Epithelial cell of esophagus (primary cell): ENCODE measurements at places on chromosomes 11 and 22.

DNA sequence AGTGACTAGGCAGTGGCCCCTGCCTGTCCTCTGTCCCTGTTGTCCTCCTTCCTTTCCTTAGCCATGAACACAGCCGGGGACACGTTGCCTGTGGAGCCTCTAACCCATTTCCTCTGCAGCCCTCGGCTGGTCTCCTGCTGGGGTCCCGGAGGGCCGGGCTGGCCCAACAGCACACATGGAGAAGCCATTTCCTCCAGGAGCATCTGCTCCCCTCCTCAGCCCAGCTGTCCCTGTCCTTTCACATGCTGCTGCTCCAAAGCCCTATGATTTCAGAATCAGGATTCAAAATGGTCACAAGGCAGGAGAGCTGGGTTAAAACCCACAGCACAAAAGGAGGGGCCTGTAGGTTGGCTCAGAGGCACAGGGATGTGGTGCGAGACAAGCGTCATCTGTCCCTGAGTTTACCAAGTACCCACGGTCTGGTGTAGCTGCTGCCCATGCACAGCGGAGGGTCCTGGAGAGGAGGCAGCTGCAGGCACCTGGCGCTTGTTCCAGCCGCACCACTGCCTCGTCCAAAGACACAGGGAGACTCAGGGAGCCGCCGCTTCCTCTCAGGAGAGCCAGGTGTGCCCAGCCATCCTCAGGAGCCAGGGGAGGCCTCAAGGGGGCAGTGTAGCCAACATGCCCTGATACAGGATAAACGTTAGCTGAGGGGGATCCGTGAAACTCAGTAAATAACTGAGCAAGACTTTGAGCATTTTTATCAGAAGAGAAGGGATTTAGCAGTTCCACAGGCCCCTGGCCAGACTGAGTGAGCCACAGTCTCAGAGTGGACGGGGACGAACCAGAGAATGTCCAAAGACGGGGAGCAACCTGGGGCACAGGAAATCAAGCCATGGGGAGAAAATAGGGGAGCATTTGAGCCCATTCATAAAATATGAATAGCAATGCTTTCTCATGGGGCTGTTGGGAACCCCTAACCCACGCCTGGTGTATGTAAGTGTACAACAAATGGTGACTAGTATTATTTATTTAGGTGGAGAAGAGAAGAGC lies 3.9 kb upstream of the VSIG10L2 start:
- DNase-seq, result peak; percentile 57

- no peak for DNase-seq
These were observed 27.8 kb downstream of the LRP5 start for GRCh38 chr11:68340003-68340767.

DNA sequence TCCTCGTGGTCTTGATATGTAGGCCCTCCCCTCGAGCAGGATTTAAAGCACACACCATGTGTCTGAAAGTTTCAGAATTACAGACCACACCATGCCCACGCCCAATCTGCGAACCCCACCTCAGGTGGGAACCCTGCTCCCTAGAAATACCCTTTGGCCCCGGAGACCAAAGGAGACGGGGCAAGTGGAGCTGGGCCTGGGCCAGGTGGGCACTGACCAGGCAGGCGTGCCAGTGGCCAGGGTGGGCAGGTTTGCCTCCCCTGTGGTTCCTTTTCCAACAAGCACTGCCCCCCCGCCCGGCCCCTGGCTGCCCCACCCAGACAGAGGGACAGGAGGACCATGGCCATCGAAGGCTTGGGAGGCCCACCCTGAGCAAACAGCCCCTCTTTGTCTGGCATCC lies 400.4 kb downstream of the TBC1D22A start:
- DNase-seq, result no peak

GRCh38 chr11:113942256-113942655 lies 32.7 kb upstream of the HTR3A start:
- DNase-seq, result no peak

DNA sequence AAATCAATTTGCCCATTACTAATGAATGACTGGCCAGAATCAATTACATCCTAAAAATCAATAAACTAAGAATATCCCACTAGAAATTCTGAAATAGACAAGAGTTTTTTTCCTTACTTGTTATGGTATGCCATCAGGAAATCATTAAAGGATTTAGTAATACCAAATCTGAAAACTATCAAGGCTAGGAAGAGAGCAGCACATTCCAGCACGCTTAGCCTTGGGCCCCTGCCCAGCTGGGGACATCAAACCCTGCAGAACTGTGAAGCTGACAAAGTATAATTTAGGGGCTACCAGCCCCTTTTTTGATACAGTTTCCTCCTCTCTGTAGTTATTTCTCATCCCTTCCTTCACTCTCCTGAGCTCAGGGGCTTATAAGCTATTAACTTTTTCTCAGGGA lies 247.8 kb upstream of the ZC3H12C start:
- no peak for DNase-seq

DNA sequence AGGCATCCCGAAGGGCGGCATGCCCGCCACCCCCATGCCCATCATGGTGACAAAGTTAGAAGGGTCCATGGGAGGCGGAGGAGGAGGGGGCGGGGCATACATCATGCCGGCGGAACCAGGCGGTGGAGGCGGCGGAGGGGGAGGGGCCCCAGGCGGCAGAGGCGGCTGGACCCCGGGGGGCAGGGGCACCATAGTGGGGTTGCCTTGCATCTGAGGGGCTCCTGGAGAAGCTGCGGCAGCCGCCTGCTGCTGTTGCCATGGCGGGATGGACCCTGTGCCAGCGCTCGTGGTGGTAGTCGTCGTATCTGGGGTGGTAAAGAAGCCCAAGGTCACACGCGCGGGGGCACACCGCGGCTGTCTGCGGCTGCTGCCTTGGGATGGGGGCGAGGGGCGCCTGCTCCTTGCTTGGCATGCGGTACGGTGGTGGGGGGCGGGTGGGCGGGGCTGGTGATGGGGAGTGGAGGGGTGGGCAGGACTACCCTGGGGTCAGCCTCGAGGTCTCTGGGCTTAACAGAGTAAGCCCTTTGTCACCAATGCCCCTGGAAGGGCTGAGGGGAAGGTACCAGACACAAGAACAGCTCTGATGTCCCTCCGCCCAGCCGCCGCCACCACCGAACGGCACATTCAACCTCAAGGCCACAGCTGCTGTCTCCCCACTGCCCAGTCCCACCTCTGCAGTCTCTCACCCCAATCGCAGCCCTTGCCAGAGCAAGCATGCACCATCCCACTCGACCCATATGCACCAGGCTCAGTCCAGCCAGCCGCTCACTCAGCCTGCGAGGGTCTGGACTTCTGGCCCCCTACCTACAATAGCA lies 6.3 kb upstream of the PYGM start:
- DNase-seq, result no peak

- DNase-seq, result peak; percentile 51
These were observed 729.0 kb downstream of the FAM181B start for GRCh38 chr11:82004537-82005213.

DNA sequence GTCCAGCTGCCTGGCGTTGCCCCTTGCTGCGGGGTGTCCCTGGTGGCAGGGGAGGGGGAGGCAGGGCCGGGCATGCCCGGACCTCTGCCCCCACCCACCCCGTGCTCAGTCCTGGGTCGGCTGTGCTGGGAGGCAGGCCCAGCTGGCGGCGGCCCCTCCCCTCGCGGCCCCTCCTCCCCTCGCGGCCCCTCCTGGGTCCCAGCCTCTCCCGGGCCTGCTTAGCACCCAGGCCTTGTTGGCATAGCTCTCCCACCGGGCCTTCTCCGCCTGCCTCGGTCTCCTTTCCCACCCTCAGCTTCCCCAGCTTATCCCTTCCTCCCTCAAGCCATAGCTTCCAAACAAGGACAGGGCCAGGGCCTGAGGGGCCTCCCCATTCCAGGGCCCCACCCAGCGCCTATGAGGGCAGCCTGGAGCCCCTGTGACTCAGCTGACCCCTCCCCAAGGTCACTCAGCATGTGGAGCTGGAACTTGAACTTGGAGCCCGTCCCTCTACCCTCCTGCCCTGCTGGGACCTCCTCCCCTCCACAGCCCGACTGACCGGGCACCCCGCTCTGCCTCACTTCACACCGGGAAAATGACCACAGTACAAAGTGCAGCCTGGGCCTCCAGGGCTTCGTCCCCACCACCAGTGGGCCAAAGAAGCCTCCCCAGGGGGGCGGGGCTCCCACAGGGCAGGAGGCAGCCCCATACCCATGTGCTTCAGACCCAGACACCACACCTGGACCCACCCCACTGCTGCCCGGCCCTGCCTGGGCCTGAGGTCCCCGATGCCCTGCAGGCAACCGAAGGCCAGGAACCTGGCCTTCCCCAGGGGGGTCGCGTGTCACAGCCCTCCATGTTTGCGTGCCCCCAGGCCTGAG lies 1.2 kb downstream of the EPS8L2 start:
- DNase-seq, result peak; percentile 44

DNA sequence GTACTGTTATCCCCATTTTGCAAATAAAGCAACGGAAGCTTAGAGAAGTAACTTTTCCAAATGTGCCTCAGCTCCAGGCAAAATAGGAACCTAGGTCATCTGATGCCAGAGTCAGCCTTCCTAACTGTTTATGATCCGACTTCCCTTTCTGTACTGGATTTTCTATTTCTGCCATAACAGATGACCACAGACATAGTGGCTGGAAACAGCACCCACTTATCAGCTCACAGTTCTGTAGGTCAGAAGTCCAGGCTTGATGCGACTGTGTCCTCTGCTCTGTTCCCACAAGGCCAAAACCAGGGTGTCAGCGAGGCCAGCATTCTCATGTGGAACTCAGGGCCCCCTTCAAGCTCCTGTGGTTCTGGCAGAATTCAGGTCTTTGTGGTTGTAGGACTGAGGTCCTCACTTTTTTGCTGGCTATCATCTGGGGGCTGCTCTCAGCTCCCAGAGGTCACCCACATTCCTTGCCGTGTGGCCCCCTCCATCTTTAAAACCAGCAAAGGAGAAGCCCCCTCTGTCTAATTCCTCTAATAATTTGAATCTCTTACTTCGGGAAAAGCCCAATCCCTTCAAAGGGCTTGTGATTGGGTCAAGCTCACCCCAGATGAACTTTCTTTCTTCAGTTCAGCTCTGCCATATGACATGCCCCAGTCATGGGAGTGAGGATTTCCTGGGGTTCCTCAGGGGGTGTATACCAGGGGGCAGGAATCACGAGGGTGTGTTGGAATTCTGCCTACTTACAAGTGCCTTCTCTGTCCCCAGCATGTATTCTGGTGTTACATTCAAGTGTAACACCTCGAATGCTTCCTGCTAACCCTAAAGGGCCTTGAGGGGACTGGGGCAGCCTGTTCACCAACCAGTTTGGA lies 15.3 kb downstream of the KCNJ5 start:
- DNase-seq, result no peak

DNA sequence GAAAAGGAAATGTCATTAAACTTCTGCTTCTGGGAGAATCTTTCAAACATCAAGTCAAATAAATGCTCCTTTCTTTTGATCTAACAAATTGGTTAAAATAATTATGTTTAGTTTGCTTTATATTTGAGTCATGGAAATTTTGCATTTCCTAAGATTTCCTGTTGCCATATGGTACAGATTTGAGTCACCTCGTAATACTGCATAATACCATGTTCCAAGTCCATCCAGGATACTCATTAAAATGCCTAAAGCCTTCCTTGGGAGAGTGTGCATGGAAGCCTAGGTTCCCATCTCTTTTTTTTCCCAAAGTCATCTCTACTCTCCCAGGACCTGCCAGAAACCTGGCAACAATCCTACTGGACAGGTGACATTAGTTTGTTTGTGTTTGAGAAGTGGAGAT lies 4.2 kb downstream of the OR9I1 start:
- no peak for DNase-seq

DNA sequence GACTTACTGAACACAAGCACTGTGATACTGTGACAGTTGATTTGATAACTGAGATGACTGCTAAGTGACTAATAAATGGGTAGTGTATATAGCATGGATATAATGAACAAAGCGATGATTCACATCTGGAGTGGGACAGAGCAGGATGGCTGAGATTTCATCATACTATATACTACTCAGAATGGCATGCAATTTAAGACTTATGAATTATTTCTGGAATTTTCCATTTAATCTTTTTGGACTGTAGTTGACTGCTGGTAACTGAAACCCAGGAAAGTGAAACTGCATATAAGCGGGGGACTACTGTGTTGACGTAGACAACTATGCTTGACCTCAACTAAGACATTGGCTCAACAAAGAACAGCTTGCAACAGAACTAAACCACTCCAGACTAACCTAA lies 20.0 kb upstream of the NUCB2 start:
- peak; percentile 95 for DNase-seq

DNA sequence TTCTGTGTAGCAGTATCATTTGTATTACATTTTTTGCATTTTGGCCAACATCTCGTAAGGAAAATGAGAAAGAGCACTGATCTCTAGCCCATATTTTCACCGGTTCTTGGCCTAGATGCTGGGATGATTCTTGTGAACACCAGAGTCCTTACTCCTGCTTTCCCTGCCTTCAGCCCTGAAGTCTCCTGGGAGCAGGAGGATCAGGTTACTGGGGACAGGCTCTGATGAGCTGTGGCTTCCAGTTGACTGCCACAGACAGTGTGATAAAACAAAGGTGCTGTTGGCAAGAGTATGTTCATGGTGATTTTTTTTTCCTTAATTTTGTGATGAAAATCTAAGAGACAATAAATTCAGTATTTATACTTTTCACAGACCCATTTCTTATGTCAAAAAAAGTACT lies 34.2 kb upstream of the ADSL start:
- no peak for DNase-seq

DNA sequence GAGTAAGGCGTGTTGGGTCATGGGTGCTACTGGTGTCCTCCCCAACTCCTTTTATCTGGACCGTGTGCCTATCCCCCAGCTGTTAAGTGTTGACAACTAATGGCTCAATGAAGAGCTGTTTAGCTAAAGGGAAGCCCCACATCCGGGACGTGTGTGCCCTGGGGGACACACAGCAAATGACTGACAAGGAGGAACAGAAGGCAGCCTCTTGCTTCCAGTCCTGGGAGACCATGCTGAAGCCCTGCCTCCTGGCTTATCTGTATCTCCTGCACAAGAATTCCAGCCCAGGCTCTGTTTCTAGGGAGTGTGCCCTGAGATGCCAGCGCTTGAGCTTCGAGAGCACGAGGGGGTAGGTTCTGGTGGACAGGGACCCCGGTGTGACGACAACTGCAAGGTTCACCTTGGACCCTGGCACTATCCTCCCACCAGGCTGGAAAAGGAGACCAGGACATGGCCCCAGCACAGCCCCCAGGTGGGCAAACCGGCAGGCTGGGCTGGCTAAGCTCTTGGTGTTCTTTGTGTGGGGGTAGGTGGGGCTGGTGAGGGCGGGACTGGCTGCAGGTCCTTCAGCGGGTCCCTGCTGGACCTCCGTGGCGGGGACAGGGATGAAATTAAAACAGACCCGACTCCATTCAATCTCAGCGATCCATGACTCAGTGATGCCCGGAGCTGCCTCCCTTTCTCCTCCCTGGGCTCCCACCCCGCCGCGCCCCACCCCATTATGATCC lies 21.0 kb downstream of the ASCL2 start:
- DNase-seq, result no peak

- no peak for DNase-seq
These were observed 8.8 kb upstream of the RPL3 start for GRCh38 chr22:39327995-39328754.

GRCh38 chr11:90124371-90124770 lies 10.1 kb upstream of the NAALAD2 start:
- DNase-seq, result no peak
